ENCODE measurements at places on chromosomes 12 and 14.
A peak's percentile ranks its signal among the peaks of the same experiment; 100 is the strongest.

- peak; percentile 18 for DNase-seq
Observed at GRCh38 chr12:96719660-96720362, 187.2 kb upstream of the NEDD1 start.

DNA sequence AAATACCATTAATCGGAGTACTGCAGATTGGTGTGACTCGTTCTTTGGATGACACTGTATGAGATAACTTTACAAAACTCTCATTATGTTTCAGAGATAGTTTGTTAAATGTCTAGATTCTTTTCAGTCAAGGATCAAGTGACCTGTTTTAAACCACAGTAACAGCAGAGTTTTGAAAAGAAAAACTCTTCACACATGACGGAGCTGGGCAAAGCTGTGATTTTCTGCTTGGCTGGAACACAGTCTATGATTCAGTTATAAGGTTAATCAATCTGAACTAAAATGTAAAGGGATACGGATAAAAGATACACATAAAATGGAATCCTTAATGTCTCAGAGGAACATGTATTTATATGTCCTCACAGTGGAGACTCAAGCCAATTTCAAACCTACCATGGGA lies 573.2 kb downstream of the PRKD1 start:
- DNase-seq, result no peak

DNA sequence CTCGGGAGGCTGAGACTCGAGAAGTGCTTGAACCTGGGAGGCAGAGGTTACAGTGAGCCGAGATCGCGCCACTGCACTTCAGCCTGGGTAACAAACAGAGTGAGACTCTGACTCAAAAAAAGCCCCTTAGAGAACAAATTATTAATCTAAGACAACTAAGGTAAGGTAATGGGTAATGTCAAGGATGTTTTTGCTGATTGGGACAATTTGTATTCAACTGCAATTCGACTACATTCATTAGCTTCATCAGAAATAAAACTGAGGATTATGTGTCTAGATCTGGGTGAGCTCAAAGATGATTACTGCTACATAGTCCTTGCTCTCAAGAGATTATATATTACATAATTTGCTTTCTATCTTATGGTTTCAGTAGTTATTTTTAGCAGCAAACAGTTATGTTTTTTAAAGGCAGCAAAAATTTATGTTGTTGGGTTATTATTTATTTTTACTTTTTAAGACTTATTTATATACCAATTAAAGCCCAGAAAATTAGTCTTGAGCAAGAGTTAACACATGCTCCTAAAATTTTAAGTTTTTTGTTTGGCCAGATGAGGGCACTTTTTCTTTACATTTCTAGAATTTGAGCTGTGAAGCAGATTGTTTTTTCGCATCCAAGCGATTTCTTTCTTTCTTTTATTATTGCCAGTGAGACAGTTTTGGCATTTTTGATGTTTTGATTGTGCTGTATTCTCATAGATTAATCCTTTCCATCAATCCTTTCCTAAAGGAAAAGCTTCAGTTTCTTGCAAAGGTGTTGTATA lies 52.3 kb downstream of the PLEKHA5 start:
- DNase-seq, result peak; percentile 49

DNA sequence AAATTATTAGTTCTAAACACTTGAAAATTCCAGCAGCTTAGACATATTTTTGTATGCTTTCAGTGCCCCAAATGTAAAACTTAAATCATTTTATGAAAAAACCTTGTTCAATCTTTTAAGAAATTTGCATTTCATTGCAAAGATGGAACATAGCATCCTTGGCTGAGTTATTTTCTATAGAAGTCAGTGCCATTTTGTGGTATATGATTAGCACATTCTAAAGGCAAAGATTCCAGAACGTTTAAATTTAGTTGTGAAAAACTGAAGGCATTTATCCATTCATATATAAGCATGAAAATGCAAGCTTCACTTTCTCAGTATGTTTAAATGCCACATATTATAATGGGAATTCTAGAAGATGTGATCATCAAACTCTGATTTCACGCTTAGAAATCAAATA lies 332.1 kb downstream of the APAF1 start:
- no peak for DNase-seq

DNA sequence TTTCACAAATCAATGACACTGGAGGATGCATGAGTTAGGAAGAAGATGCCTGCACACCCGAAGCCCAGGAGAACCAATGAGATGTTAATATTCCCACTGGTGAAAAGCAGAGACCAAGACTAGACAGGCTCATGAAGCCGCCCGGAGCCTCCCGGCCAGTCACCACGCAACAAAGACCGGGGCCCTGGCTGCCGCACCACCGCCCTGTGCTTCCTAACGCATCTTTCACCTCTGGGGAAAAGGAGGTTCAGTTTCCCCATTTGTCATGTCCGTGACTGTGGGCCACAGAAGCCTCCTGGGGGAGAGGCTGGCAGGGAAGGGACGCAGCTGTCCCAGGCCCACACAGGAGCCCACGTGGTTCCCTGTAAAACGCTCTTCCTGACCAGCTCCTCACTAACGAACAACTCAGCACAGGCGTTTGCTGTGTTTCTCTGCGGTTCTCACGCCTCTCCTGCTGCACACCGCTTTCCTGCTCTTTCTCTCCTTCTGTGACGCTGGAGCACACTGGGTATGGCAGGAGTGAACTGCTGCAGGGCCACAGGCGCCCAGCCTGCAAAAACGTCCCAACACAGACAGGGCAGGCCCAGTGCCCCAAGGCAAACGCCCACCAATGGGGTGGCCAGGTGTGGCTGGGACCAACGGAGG lies 10.8 kb downstream of the RIMBP2 start:
- no peak for DNase-seq
